ENCODE measurements at places on chromosomes 1 and 21.
A peak's percentile ranks its signal among the peaks of the same experiment; 100 is the strongest.

DNA sequence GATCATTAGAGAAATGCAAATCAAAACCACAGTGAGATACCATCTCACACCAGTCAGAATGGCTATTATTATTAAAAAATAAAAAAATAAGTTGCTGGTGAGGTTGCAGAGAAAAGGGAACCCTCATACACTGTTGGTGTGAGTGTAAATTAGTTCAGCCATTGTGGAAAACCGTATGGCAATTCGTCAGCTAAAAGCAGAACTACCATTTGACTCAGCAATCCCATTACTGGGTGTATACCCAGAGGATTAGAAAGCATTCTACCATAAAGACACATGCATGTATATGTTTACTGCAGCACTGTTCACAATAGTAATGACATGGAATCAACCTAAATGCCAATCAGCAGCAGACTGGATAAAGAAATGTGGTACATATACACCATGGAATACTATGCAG is 42.2 kb downstream of the GIPC2 start:
- DNase-seq = no peak

DNA sequence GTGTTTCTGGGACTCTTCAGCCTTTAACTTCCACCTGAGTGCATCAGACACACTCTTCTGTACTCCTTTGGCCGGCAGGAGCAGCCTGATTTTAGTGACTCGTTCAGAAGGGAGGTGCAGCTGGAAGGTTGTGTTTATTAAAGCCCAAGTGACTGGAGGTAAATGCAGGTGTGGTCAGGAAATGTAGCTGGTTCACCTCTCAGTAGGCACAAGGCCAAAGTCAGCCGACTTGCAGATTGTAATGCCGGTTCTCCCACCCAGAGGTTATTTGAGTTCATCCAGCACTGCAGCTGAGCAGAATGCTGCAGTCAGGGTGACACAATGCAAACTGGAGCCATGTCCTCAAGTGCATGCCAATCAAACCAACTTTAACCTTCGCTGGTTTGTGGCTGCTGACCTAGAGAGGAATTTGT is 91.5 kb downstream of the SPATA46 start:
- DNase-seq = no peak

DNA sequence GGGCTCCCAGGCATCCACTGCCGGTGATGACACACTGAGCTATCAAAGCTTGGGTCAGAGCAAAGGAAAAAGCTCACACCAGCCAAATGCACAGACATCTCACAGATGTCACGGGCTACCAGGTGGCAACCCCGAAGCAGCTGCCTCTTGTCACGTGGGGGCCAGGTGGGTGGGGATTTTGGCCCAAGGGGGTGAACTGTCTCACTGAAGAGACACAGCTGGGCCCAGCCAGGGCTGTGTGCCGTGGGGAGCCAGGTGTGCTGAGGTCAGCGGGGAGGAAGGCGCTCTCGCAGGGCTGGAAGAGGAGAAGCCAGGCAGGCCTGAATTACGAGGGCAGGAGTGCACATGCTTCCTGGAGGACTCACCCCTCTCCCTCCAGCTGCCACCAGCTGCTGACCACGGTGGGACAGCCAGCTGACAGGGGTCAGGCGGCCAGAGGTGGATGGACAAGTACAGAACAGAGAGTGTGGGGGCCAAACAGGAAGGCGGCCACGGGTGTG is 32.4 kb downstream of the KCNN3 start:
- DNase-seq = no peak

- peak; percentile 37 for DNase-seq
These were observed 135.2 kb downstream of the PSMG1 start for GRCh38 chr21:39048064-39048463.

DNA sequence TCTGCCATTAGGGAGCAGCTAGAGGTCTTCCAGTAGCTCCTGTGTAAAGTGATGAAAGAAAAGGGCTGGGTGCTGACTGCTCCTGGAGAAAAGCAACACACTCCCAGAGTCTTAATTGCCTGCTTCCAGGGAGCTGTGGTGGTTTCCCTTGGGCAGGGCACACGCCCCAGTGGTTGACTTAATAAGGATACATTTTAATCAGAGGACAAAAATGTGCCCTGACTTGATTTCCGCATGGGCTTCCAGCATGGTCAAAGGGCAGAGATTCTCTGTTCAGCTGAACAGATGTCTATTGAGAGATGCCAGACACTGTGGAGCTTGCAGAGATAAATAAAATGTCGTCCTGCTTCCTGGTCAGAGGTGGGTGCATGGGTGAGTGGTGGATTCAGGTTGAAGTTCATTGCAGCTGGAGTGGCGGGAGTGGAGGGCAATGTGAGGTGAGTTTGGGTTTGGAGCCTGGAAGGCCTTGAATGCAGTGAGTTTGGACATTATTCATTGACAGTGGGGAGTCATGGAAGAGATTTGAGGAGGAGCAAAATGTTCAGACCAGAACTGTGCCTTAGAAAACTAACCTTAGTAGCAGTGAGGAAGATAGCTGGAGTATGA is 16.0 kb downstream of the QSOX1 start:
- no peak for DNase-seq

DNA sequence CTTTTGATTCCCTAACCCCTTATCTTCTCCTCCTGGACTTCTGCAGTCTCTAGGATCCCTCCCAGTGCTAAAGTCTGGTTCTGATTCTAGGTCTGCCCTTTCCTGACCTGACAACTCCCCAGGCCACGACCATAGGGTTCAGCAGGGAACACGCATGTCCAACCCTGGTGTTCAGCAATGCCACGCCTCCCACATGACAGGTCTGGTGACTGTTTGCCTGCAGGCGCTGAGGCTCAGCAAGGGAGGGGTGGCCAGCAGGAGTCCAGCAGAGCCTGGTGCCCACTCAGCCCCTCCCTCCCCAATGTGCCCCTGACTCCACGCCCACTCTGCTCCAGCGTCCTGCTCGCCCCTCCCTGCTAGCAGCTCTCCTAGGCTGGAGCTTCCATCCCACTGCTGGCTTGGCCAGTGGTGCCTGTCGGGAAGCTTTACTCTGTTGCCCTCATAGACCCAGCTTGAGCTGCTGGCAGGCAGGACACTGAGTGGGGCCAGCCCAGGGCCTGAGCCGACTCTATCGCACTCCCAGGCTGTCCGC is 17.3 kb downstream of the SLC9A1 start:
- DNase-seq = no peak

DNA sequence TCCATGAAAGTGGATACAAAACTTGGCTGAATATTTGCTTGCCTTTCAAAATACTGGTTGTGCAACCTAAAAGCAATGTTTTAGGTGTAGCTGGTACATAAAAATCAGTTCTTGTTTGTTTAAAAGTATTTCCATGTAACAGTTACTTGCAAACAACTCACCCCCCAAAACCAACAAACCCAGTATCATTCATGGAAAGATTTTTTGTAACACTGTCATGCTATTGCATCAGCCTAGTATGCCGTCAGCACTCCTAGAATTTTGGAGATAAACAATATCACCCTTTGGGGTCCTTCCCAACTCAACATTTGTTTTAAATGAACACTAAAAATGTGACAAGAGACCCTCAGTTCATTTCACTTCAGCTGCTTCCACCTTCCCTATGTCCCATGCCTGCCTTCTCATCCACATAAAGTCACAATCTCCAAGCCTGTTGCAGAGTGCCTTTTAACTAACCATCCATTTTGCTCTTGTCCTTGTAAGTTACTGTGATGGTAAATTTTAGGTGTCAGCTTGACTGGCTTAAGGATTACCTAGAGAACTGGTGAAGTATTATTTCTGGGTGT is 425.3 kb downstream of the DUSP10 start:
- peak; percentile 48 for DNase-seq

DNA sequence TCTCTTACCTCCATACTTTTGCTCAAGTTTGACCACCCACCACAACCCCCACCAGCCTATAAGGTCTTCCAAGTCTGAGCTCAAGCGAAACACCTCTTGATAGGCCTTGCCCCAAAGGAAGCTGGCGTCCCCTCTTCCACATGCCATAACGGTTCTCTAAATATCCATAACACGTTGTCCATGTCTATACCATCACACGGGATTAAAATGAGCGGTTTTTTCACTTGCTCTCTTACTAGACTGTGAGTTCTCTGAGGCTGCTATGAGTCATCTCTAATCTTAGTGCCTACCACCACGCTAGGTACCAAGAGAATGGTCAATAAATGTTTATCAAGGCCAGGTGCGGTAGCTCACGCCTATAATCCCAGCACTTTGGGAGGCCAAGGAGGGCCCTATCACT is 41.0 kb downstream of the WASF2 start:
- no peak for DNase-seq

- DNase-seq = no peak
These were observed 152.7 kb downstream of the CASZ1 start for GRCh38 chr1:10643607-10644306.

DNA sequence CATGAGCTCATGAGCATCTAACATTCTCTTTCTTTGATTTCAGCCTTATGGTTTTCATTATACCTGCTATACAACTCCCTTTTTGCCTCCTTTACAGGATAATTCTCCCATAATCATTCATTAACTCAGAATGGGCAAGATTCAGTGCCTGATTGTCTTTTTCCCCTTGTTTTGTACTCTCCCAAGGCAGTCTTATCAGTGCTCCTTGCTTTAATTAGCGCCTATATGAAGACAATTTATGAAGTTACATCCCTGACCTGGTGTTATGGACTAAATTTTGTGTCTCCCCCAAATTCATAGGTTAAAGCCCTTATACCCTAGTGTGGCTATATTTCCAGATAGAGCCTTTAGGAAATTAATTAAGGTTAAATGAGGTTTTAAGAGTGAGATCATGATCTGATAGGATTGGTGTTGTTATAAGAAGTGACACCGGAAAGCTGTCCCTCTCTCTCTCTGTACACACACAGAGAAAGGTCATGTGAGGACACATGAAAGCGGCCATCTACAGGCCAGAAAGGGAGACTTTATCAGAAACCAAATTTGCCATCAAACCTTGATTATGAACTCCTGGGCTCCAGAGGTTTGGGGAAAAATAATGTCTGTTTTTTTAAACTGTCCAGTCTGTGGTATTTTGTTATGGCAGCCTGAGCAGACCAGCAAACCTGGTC is 185.8 kb upstream of the CHODL start:
- no peak for DNase-seq

- DNase-seq = peak; percentile 23
These were observed 257.1 kb downstream of the KCTD3 start for GRCh38 chr1:215824245-215824644.

- no peak for DNase-seq
These were observed 845.6 kb downstream of the ADGRL2 start for GRCh38 chr1:82646336-82646735.

GRCh38 chr1:184302346-184302745 is 84.5 kb upstream of the C1orf21 start:
- no peak for DNase-seq

- no peak for DNase-seq
These were observed 381.5 kb upstream of the B3GALT2 start for GRCh38 chr1:193567937-193568336.

- DNase-seq = no peak
These were observed 82.1 kb downstream of the CCDC18 start for GRCh38 chr1:93262645-93263044.

GRCh38 chr1:1942753-1943656 is 23.9 kb upstream of the TMEM52 start:
- no peak for DNase-seq

- no peak for DNase-seq
These were observed 38.6 kb downstream of the MEF2D start for GRCh38 chr1:156461781-156462647.

DNA sequence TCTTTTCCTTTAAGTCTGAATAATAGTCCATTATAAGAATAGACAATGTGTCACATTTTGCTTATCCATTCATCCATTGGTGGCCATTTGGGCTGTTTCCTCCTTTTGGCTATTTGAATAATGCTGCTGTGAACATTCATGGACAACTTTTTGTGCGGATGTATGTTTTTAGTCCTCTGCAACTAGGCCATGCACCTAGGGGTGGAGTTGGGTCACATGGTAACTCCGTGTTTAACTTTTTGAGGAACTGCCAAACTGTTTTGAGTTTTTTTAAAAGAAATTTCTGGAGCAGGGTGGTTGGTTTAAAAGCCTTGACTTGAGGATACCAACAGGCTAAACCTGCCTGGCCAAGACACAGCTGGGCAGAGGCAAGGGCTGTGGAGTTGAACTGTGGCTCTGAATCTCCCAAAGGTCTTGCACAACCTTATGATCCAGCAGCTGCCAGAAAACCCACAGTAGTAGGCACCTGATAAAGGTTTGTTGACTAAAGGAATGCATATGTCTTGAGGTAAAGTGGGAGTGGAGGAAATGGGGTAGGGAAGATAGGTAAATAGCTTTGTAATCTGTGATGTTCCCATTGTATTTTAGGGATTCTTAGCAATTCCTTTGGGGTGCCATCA is 5.6 kb upstream of the RPTN start:
- DNase-seq = no peak

DNA sequence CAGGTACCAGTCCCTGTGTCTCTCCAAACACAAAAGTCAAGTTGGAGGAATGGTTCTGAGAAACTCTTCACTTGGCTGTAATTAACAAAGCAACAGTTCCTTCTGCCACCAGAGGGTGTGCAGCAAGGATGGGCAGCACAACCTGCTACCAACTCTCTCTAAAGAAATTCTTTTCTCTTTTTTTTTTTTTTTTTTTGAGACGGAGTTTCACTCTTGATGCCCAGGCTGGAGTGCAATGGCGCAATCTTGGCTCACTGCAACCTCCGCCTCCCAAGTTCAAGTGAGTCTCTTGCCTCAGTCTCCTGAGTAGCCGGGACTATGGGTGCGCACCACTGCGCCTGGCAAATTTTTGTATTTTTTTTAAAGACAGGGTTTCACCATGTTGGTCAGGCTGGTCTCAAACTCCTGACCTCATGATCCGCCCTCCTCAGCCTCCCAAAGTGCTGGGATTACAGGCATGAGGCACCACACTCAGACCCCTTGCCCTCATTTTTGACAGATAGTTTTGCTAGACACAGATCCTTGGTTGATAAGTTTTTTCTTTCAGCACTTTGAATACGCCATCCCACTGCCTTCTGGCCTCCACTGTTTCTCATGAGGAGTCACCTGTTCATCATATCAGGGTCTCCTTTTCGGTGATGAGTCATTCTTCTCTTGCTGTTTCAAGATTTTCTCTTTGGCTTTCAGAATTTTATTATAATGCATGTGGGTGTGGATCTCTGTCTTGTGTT is 12.1 kb upstream of the DEGS1 start:
- no peak for DNase-seq

DNA sequence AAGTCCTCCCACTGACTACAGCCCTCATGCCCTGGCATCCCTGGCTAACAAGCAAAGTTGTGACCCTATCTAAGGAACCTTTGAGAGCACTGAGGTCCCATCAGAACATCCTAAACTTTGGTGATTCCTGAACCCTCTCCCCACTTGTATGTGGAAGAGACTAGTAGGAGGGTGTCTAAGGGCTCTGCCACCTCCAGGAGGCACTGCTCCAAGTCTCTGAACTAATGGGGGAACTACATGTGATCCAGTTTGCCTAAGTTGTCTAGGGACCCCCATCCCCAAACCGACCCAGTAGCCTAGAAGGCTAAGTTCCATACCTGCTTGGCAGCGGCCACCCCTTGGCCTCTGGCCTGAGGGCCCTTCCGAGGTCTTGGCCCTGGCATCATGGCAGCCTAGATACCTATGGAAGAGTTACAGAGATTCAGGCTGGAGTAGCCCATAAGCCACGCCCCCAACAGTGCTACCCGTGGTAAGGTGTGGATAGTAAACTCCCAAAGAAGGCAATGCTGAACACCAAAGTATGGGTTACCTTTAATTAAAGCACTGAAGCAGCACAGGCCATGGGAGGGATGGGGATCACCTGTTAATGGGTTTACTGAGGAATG is 1.7 kb downstream of the CC2D1B start:
- DNase-seq = no peak
